ENCODE measurements at places on chromosomes 1 and 21.

- DNase-seq: no peak
Observed at GRCh38 chr1:214574598-214575411, 23.4 kb upstream of the PTPN14 start.

GRCh38 chr21:20645344-20645743, 352.9 kb upstream of the NCAM2 start:
- no peak for DNase-seq

- no peak for DNase-seq
Observed at GRCh38 chr1:43272161-43272560, 2.4 kb downstream of the TMEM125 start.

DNA sequence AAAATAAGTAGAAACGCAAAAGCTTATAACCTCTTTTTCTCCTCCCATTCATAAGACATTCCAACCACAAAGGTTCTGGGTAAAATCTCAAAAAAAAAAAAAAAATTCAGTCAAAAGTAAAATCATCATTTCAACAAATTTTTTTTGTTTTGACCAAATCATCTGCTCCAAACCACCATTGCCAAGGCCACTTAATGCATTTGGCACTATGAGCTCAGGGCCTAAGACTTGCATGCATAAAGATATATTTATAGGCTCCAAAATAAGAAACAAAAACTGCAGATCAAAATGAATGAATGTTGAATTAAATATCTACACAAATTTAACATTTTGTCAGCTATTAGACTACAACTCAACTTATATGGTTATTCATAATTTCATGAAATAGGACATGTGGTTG, 331.1 kb upstream of the NFIA start:
- no peak for DNase-seq

Measured in naive thymus-derived CD8-positive, alpha-beta T cell (primary cell).